ENCODE measurements at places on chromosomes 16 and 17. TPM values are rescaled to one million over a fixed set of nuclear protein-coding genes. Genes with fewer than 3 reads are reported as not detected.

The BPTF gene
- total RNA-seq, result 91.7 TPM

- H3K27ac ChIP-seq, result peak within 1 kb of the TSS; percentile 85
- H3K27me3 ChIP-seq, result no peaks in the 10 kb centered on the region
- peaks cover 1% of the 10 kb centered on the region for H3K4me1 ChIP-seq
- DNase-seq, result peak; percentile 95
Measured at GRCh38 chr16:234468-235305, at the start of gene FAM234A. Gene FAM234A, plus strand, starts transcription at chr16:234821. Its CDS starts 19,593 bp downstream, at chr16:254414.

DNA sequence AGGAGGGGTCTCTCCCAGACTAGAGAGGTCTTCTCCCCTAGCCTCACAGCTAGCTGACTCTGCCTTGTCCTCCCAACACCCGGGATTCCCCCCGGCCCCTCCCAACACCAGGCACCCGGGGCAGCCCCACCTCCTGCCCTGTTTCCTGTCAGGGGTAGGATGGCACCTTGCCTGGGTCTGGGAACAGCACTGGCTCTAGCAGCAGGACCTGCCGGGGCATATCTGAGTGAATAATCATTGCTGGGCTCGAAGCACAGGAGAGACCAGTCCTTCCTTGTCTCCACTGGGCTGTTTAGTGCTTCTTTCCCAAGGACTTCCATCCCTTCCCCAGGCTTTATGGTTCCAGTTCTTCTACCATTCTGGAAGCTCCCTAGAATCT is 25.7 kb downstream of the MINK1 start:
- peaks cover 16% of the 10 kb centered on the region for H3K4me1 ChIP-seq
- no peaks in the 10 kb centered on the region for H3K36me3 ChIP-seq
- H3K27ac ChIP-seq, result peak overlapping the region; percentile 22
- no peak for DNase-seq
- H3K4me3 ChIP-seq, result no peak overlapping the region

- peaks cover 18% of the 10 kb centered on the region for H3K4me1 ChIP-seq
- peak overlapping the region; percentile 98 for H3K27ac ChIP-seq
- no peaks in the 10 kb centered on the region for H3K36me3 ChIP-seq
- no peaks in the 10 kb centered on the region for H3K27me3 ChIP-seq
- no peak for DNase-seq
Measured at GRCh38 chr17:1715803-1716075, 5.6 kb upstream of the TLCD2 start.
